ENCODE measurements at places on chromosomes 5 and 9.

DNA sequence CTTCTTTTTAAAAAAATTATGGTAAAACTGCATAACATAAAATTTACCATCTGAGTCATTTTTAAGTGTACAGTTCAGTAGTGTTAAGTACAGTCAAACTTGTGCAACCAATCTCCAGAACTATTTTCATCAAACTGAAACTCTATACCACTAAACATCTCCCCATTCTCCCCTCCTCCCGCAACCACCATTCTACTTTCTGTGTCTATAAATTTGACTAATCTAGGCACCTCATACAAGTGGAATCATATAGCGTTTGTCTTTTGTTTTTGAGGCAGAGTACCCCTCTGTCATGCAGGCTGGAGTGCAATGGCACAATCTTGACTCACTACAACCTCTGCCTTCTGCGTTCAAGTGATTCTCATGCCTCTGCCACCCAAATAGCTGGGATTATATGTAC lies 24.0 kb upstream of the EBF1 start:
- no peaks in the 10 kb centered on the region for H3K36me3 ChIP-seq
- no peaks in the 10 kb centered on the region for H3K4me1 ChIP-seq
- H3K4me3 ChIP-seq: no peak overlapping the region
- peaks cover 22% of the 10 kb centered on the region for H3K27me3 ChIP-seq
- no peak for DNase-seq

DNA sequence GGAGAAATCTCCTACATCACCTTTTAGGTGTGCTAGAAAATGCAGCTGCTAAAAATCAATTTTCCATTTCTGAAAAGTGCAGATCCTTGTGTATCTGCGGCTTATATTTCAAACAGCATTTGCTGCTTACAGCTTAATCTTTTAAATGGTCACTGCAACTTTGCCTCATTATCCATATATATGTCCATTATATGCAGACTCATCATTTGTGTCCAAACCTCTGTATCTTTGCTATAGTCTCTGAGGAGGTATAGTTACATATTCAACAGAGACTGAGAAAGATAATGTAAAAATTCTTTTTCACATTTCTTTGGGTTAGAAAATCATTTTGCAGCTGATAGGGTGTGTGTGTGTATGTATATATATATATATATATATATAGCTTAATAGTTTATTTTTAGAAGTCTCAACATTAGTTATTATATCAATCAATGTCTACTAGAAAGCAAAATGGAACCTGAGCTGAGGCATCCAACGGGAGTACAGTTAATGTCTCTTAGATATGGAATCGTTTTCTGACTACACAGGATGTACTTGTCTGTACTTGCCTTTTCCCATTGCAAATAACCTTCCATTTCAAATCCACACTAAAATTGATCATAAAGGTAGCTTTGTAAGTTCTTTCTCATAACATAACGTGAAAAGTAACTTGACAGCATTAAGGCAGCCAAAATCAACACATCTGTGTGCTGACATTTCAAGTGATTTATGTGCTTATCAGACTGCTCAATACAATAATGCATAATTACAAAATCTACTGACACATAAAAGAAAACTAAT lies 267.0 kb upstream of the HAPLN1 start:
- no peaks in the 10 kb centered on the region for H3K27me3 ChIP-seq
- H3K27ac ChIP-seq: no peak overlapping the region

DNA sequence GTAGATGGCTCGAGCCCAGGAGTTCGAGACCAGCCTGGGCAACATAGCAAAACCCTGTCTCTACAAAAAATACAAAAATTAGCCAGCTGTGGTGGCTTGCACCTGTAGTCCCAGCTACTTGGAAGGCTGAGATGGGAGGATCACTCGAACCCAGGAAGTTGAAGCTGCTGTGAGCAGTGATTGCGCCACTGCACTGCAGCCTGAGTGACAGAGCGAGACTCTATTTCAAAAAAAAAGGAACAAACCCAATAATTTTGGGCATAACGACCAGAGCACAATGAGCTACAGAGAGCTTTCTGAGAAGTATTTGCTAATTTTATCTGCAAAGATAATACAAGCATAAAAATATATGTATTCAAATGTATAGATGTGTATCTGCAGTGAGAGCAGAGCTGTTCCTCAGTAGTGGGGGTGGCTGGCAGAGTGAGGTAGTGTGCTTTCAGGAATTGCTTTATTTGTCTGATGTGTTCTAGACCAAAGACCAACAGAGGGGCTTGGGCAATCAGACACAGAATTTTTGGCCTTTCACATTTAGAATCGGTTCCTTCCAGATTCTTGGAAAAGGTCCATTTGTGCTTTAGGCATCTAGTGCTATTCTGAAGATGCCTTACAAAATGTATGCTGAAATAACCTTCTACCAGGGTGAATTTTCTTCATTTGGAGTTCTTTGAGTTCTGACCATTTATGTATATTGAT lies 5.2 kb downstream of the DOCK8 start:
- H3K27ac ChIP-seq: no peak overlapping the region
- H3K4me3 ChIP-seq: no peak overlapping the region
- H3K27me3 ChIP-seq: peaks cover 17% of the 10 kb centered on the region
- H3K36me3 ChIP-seq: no peaks in the 10 kb centered on the region
- H3K4me1 ChIP-seq: peaks cover 6% of the 10 kb centered on the region

DNA sequence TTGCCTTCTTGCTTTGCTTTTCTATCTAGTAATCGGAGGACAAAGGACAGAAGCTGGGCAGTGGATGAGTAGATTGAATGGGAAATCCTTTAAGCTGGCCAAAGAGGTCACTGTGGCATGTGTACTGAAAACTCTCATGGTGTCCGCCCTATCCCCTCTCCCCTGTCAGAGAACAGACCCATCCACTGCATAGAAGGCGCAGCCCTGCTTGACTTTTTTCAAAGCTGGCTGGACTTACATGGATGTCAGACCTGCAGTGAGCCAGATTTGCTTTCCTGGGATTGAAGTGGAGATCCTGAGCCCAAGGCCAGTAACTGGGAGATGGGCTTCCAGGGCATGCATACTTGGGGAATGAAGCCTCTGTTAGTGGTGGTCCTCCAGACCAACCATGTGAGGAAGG lies 329.5 kb downstream of the TRPM3 start:
- H3K36me3 ChIP-seq: no peaks in the 10 kb centered on the region
- H3K4me1 ChIP-seq: no peaks in the 10 kb centered on the region
- H3K27me3 ChIP-seq: no peaks in the 10 kb centered on the region
- H3K4me3 ChIP-seq: no peak overlapping the region

GRCh38 chr9:16345902-16346301 lies 524.6 kb downstream of the BNC2 start:
- no peak for DNase-seq
- peaks cover 9% of the 10 kb centered on the region for H3K4me1 ChIP-seq
- no peak overlapping the region for H3K4me3 ChIP-seq
- no peaks in the 10 kb centered on the region for H3K27me3 ChIP-seq
- no peaks in the 10 kb centered on the region for H3K36me3 ChIP-seq
- H3K27ac ChIP-seq: no peak overlapping the region

GRCh38 chr9:104927912-104928740 lies at the start of gene ABCA1:
Gene ABCA1 (minus strand): TSS chr9:104928155. CDS start chr9:104903679, 24,476 bp downstream.
- peak within 1 kb of the TSS; percentile 68 for H3K4me3 ChIP-seq
- H3K36me3 ChIP-seq: no peaks in the 10 kb centered on the region
- no peaks in the 10 kb centered on the region for H3K27me3 ChIP-seq
- peak within 1 kb of the TSS; percentile 93 for H3K27ac ChIP-seq

All from transverse colon (tissue), 4 donors.